ENCODE measurements at places on chromosomes 2 and 18.

DNA sequence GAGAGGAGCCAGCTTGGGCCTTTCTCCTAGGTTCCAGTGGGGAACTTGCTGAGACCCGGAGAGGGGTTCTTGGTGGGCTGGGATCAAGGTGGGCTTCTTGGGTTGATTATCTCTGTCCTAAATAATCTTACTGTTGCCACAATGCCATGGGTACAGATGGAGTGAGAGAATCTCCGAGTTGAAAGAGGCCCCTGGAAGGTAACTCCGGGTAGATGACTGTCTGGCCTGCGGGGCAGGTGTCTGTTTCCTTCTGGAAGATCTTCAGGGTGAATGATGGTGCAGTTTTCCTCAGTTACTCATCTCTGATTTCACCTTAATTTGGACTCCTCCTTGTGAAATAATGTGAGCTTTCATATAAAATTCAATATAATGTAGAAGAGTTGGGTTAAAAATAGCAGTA lies 159.4 kb downstream of the ACTR3 start:
- H3K27ac ChIP-seq: no peak overlapping the region
- no peaks in the 10 kb centered on the region for H3K4me1 ChIP-seq
- H3K27me3 ChIP-seq: no peaks in the 10 kb centered on the region
- H3K4me3 ChIP-seq: no peak overlapping the region
- no peak for DNase-seq

- no peak overlapping the region for H3K27ac ChIP-seq
- H3K4me3 ChIP-seq: no peak overlapping the region
- peak; percentile 5 for DNase-seq
- H3K4me1 ChIP-seq: no peaks in the 10 kb centered on the region
- no peaks in the 10 kb centered on the region for H3K27me3 ChIP-seq
Observed at GRCh38 chr2:3498783-3499394, 20.4 kb downstream of the ADI1 start.

DNA sequence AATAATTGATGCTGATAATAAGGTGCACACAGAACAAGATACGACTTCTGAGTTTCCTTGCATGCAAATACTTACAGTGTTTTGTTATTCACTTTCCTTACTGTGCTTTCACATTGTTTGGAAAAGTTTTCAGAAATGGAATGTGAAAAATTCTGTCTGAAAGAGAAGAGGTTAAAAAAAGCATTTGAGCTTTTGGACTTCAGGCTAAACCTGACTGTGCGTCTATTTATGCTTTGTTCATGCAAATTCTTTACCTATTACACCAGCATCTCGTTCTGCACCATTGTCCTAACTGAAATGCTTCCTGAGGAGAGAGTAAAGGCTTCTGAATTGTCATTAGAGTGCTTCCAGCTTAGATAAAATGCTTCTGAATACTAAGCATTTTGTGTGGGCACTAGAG lies 61.4 kb downstream of the LHCGR start:
- H3K27me3 ChIP-seq: no peaks in the 10 kb centered on the region

DNA sequence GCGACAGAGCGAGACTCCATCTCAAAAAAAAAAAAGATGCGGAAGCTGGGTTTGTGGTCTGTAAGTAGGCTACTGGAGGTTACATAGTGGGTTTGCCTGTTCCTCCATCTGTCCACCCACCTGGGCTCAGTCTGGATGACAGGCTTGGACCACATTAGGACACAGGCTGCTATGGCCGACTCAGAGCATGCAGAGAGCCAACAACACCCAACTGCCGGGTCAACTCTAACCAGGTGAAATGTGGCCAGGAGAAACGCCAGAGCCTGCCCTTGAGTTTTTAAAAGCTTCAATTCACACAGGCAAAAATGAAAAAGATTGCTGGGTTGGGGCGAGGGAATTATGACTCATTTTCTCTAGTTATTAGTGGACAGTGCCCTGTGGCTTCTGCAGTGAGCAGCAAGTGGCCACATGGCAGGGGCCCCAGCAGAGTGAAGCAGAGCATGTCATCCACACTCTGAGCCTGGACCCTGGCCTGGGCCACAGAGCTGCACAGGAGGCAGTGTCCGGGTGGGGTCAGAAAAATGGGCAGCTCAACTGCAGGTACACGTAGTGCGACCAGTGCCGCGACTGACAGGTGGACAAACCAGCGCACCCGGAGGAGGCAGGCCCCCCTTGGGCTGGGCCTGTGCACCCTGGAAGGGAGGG lies 67.4 kb downstream of the BIN1 start:
- no peak overlapping the region for H3K27ac ChIP-seq
- DNase-seq: peak; percentile 72
- H3K4me1 ChIP-seq: no peaks in the 10 kb centered on the region
- H3K36me3 ChIP-seq: no peaks in the 10 kb centered on the region
- H3K27me3 ChIP-seq: no peaks in the 10 kb centered on the region

DNA sequence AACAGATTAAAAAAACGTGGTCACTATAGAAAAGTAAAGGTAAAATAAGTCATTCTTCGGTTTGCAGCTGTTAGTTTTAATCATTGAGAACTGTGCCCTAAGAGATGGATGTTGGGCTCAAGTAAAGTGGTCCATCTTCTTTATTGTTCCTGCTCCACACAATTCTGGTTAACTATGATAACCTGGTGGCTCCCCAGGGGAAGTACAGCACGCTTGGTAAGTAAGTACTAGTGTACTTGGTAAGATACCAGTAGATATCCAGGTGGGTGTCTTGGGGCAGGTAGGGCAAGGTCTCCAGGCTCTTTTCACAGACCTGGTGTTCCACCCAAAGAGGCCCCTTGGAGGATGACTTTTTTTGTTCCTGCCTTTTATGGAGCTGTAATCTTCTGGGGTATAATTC lies 31.6 kb upstream of the DLX2 start:
- no peaks in the 10 kb centered on the region for H3K36me3 ChIP-seq
- peaks cover 3% of the 10 kb centered on the region for H3K27me3 ChIP-seq
- no peak for DNase-seq
- H3K4me3 ChIP-seq: no peak overlapping the region
- H3K4me1 ChIP-seq: no peaks in the 10 kb centered on the region
- no peak overlapping the region for H3K27ac ChIP-seq

DNA sequence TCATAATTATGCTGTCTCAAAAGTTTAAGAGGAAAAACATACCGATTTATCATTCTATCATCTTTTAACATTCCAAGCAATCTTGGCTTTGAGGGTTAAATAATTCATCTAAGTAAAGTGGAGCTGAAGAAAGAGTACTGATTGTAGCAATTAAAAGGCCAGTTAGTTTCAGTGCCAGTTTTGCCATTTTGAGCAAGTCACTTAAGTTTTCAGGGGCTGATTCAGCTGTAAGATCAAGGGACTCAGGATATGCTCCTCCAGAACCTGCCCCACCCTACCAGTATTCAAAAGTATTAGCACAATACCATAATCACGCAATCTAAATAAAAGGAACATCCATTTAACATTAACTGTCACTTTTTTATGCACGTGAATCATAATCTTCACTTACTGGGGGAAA lies 1.9 kb downstream of the SS18 start:
- H3K27ac ChIP-seq: no peak overlapping the region
- peak overlapping the region; percentile 81 for H3K4me3 ChIP-seq
- H3K27me3 ChIP-seq: no peaks in the 10 kb centered on the region

GRCh38 chr2:68806511-68807109 lies 64.6 kb downstream of the BMP10 start:
- no peak overlapping the region for H3K4me3 ChIP-seq
- no peaks in the 10 kb centered on the region for H3K27me3 ChIP-seq
- H3K27ac ChIP-seq: no peak overlapping the region
- no peaks in the 10 kb centered on the region for H3K36me3 ChIP-seq
- no peak for DNase-seq
- H3K4me1 ChIP-seq: peaks cover 66% of the 10 kb centered on the region

DNA sequence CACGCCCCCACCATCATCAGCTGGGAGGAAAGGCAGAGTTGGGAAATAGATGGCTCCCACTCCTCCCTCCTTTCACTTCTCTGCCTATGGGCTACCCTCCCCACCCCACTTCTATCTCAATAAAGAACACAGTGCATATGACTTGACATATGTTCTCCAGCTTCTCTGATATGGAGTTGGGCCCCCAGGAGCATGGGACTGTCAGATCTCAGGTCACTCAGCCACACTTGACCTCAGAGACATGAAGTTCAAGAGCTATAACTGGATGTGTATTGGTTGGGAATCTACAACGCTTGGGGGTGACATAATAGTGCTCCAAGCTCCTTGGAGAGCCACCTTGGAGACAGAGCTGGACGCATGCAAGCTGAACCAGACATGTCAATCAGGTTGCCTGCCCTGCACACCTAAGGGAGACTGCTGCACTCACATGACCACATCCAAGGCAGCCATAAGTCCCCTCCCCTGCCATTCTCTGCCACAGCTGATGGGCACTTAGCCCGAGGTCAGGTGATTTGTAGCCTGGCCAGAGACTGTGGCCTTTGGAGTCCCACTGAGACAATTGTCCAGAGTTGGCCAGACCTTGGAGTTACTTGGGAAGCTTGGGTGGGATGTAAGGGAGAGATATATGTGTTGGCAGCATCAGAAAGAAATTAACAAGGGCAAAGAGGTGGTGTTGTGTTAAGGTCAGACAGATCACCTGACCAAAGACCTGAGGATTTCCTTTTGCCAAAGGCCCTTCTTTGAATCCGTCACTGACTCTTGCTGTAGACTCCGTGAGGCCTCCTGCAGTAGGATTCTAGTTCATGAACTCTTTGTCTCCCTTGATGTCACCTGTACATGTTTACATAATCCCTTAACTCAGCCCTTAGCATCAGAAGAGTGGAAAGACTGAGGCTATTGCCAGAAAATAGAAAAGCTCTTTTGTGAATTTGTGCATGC lies 3.7 kb downstream of the INHA start:
- no peak for DNase-seq
- peaks cover 19% of the 10 kb centered on the region for H3K27me3 ChIP-seq
- H3K27ac ChIP-seq: no peak overlapping the region

DNA sequence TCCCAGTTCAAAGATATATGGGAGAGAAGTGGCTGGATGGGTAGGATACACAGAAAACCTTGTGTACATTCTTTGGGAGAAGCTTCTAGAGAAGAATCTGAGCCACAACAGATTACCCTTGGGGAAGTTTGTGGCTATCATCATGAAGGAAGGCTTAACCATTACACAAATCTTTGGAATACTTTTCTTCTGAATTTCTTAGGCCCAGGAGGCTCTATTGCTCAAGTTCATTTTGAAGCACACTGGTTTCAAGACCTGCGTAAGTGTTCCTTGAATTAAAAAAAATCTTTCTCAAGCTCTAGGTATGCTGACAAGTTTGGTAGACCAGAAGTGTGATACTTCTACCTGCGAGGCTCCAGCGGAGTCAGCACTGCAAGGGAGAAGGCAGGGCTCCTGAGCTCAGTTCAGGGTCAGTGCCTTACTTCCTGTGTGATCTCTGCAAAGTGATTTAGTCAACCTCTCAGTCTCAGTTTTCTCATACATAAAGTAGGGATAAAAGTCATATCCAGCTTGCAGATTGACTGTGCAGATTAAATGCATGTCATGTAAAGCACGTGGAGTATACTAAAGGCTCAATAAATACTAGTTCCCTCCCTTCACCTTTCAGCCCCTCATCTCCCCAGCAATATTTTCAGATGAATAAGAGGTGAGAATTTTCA lies 438.6 kb downstream of the DLGAP1 start:
- no peaks in the 10 kb centered on the region for H3K4me1 ChIP-seq
- no peak overlapping the region for H3K4me3 ChIP-seq
- no peak overlapping the region for H3K27ac ChIP-seq
- no peaks in the 10 kb centered on the region for H3K27me3 ChIP-seq
- DNase-seq: no peak
- H3K36me3 ChIP-seq: no peaks in the 10 kb centered on the region

DNA sequence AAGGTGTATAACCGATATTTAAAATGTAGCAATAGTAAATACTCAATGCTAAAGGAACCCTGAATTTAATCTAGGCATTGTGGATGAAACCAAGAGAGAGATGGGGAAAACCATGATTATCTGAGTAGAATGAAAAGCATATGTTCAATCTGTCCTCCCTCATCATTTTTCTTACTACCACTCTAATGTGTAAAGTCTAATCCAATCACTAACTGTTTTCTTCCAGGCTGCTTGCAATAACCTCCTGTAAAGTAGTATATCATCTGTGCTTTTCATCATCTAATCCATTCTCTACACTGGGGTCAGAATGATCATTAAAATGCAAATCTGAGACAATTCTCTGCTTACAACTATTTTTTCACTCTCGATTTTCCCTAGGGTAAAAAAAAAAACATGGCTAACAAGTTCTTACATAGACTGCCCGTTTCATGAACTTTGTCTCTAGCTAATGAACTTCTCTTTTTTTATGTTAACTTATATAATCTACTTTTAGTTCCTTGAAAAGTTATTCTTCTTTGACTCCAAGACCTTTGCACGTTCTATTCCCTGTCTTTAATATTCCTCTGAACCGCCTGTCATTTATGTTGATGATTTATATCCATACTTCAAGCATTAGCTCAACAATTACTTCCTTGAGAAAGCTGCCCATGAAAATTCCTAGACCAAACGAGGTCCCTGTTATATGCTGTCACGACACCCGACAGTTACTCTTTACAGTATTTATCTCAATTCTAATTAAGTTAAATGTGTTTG lies 94.7 kb upstream of the SLC8A1 start:
- no peaks in the 10 kb centered on the region for H3K27me3 ChIP-seq
- no peak overlapping the region for H3K4me3 ChIP-seq
- no peak overlapping the region for H3K27ac ChIP-seq
- peaks cover 4% of the 10 kb centered on the region for H3K4me1 ChIP-seq
- no peaks in the 10 kb centered on the region for H3K36me3 ChIP-seq

DNA sequence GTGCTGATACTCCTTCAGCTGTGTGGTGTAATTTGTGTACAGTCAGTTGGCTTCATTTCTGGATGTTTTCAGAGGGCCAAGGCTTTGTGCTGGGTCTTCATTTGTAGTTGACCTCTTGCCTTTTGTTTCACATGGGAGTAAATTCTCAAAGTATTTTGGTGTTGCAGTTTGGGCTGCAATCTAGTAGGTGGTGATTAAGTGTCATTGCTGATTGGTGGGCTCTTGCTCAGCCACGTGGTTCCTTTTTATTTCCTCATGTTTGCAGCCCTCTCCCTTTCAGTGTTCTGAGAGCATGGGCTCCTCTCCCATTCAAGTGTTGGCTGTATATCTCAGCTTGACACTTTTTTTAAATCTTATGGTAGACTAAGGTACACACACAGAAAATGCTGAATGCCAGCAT lies 96.8 kb downstream of the SNTG2 start:
- H3K4me1 ChIP-seq: no peaks in the 10 kb centered on the region
- no peaks in the 10 kb centered on the region for H3K27me3 ChIP-seq
- no peak overlapping the region for H3K4me3 ChIP-seq

DNA sequence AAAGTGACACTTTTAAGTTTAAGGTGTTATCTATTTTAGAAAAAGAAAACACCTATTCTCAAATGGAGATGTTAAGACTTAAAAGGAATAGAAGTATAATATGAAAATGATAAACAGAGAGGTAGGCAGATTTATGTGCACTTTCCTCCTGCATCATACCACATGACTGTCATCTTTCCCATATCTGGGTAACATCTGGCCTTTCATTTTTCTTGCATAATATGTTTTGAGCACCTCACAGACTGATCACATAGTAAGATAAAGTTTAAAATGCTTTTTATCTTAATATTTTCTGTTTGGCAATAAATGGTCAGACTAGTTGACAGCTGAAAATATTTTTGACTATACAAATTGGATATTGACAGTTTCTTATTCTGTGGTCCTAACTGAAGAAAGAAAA lies 1852.1 kb upstream of the PIK3C3 start:
- no peak overlapping the region for H3K4me3 ChIP-seq
- H3K36me3 ChIP-seq: no peaks in the 10 kb centered on the region
- H3K27ac ChIP-seq: no peak overlapping the region
- H3K27me3 ChIP-seq: no peaks in the 10 kb centered on the region
